ENCODE measurements at places on chromosomes 3 and 15.
A peak's percentile ranks its signal among the peaks of the same experiment; 100 is the strongest.

- DNase-seq, result peak; percentile 58
These were observed 2.0 kb downstream of the ANKRD28 start for GRCh38 chr3:15795651-15796308.

DNA sequence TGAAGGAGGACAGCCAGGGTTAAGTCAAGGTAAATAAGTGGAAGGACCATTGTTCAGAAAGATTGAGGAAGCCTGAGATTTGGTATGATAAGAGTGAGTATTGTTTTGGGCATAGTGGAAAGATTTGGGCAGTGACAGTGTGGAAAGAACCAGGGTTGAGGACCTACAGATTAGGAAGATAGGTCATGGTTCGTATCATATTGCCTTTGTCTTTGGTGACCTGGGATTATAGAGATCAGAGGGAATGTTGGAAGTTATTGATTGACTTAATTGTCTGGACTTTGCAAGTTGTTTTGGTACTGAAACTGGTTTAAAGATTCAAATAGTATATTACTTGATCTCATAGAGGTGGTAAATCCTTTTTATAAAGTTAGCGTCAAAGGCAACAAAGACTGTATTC lies 23.1 kb upstream of the MGA start:
- no peak for DNase-seq

DNA sequence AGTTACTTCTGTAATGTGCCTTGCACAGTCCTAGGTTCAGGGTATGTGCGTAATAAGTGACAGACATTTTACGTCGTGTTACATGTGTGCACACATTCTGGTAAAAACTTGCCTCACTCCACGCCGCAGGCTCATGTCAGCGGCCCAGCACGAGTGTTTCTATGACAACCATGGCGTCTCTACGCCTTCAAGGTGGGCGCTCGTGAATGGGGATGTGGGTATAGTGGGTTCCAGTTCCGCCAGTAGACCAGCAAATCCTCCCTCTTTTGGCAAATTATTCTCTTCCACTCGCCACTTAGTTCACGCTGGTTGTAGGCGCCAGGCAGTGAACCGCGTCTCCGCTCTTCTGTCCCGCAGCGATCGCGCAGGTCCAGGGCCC lies 40.3 kb downstream of the CHST14 start:
- DNase-seq, result no peak

DNA sequence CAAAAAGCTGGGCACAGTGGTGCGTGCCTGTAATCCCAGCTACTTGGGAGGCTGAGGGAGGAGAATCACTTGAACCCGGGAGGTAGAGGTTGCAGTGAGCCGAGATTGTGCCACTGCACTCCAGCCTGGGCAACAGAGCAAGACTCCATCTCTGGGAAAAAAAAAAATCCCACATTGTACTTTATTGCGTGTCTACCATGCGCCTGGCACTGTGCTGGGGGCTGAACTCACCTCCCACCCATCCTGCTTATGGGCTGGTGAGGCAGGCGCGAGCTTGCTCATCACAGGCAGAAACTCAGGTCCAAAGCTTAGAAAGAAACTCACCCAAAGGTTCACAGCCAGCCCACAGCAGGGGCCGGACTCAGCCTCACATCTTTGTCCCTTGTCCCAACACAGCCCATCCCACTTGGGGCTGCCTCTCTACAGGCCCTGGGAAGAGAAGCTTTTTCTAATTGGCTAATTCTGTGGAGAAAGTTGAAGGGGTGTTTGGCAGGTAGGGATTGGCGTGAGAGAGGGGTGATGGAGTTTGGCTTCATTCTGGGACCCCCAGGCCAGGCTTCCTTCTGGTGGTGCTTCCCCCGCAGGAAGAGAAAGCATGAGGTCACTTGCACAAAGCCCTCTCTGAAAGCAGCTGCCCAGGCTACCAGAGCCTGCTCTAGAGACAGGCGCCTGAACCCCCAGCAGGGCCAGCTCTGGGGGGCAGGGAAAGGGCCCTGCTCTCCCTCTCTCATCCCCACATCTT lies 122.6 kb upstream of the SMAD3 start:
- no peak for DNase-seq

DNA sequence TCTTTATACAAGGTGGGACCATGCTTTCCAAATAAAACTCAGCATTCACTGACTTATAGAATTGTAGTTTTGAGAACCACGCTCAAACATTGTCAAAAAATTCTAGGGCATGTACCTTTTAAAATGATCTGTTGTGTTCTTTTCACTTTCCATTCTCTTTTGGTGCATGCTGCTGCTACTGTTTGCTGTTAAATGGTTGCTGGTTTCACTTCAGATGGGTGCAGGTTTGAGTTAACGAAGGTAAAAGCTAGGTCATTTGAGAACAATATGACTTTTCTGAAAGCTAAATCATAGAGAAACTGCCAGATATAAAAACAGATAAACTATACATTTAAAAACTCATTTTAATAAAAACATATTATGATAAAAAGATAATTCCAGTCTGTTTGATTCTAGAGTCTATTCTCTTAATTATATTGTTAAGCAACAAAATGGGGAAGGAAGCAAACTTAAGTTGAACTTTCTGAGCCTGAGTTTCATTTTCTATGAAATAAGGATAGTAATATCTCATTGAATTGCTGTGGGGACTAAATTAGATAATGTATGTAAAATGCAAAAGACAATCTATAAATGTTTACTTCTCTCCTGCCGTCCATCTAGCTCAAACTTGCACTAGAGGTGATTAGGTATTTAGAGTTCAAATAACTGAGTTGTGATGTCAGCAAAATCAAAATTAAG lies 82.4 kb downstream of the OXSM start:
- no peak for DNase-seq

DNA sequence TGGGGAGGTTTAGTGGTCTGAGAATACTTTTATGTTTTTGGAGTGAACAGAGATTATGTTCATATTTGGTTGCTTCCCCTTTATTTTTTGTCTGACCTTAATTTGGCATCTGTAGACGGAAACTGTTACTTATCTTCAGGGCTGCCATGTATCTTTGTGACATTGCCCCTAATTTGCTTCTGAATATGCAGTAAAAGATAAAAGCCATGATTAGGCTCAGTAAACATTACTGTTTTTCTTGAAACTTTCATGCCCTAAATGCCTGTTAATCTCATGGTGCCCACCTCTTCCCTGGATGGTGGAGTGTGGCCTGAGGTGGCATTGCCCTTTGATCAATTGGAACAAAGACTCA lies 106.7 kb downstream of the C3orf70 start:
- DNase-seq, result no peak

DNA sequence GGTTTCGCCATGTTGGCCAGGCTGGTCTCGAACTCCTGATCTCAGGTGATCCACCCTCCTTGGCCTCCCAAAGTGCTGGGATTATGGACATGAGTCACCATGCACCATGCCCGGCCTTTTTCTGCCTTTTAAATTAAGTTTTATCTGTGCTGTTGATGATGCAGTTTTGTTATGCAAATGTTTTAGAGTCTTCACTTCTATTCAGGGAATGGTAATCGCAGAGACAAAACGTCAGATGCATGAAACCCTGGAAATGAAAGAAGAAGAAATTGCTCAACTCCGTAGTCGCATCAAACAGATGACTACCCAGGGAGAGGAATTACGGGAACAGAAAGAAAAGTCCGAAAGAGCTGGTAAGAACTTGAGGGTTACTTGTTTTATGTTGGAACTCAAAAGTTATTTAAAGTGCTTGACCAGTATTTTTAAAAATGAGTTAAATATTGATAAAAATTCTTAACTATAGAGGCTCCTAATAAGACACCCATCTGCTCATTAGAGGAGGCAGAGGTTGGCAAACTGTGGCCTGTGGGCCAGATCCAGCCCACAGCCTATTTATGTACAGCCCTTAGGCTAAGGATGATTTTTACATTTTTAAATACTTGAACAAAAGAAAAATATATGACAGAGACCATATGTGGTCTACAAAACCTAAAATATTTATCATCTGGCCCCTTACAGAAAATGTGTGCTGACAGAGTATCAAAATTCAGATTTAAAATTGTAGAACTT lies 127.8 kb upstream of the LRRFIP2 start:
- no peak for DNase-seq

- peak; percentile 22 for DNase-seq
These were observed 777 bp downstream of the GPR160 start for GRCh38 chr3:170038434-170039110.

DNA sequence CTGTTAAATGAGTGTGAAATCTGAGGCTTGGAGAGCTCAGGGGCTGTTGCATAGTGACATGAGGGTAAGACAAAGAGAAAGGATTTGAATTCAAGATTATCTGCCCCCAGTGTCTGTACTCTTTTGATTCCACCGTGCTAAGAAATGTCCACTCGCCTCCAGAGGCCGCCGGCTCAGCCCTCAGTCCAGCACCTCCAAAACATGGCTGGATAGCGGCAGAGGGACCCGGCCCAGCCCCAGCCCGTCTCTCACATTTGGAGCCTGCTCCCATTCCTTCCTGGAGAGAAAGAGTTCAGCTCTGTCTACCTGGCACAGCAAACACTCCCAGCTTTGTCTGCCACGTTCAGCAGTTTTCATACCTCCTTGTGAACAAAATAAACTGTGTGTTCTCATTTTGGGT lies 84.8 kb upstream of the IQSEC1 start:
- no peak for DNase-seq

DNA sequence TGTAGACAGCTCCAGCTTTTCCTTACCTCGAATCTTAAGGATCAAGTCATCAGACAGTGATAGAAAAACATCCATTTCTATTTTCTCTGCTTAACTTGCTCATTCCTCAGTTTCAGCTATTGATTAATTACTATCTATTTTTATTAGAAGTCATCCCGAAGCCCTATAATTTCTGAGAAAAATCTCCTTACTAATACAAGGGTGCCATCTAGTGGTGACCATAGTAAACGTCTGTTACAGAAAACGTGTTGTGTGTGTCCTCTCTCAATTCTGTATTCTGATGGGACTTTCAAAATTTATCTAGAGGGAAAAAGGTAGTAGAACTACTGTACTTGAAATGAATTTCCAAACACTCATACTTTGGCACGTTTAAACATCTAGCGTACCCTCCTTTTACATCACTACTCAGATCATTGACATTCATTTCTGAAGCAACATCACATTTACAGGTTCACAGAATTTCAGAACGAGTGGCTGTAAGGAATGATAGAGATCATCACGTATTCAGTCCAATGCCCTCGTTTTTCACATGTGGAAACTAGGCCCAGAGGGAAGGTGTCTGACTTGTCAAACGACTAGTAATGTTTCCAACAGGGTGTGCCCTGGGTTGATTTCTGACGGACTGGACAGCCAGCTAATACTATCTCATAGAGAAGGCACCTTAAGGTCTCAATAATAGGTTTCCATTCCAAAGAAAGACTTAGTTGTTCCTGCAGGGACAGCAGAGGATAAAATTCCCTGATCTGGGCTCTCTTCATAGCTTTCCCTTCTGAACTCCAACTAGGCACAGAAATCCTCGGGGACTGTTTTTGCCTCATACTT lies 25.6 kb downstream of the HACD2 start:
- DNase-seq, result peak; percentile 63

- DNase-seq, result no peak
These were observed 226.5 kb upstream of the PROK2 start for GRCh38 chr3:72011485-72011884.

DNA sequence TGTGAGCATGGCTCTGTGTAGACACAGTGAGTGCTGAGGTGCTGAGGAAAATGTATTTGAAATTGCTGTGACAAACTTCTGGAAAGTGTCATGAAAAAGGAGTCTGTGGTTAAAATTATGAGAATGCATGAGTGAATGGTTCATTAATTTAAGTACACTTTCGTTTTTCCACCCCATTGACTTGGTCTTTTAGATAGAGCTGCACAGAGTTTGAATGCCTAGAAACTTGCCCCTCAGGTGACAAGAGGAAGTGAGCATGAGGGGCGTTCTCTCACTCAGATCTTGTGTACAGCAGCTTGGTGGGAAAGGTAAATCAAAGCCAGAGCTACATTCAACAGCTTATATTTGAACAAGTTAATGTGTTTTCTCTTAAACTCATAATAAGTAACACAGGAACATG lies 296.8 kb downstream of the WDR72 start:
- DNase-seq, result no peak

DNA sequence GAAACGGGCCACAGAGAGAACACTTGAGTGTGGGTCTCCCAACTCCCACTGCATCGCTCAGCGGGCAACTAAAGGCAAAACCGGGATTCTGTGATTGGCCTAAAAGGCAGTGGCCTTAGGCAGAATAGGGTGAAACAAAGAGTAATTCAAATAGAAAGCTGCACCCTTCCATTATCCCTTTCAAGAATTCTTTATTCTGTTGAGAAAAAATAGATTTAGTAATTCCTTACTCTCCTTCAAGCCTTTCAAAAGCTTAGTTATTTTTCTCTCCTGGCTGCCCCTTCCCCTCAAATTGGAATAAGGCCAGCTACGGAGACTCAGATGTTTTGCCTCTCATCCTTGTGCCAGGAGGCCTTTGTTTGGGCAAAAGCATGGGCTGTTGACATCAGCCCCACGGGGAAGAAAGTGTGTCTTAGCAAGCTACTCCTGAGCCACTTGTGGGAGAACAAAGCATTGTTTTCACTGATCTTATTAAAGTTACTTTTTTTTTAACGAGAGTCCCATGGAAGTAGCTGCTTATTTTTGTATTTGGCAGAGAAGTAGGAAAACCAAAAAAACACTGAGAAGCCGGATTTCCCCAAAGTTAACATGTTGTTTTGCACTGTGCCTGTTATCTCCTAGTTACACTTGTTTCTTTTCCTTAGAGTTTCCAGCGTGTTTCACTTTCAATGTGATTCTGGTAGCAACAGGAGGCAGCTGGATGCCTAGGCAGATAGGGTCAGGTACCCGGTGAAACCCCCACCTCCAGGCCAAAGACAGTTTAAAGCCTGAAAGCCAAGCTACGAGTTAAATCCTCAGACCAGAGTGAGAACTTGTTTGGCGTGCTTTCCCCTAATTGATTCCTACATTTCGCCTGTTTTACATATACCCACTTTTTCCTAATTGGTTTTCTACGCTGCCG lies 2.2 kb downstream of the ST6GAL1 start:
- DNase-seq, result peak; percentile 60

GRCh38 chr3:49899815-49900214 lies 3.9 kb downstream of the MST1R start:
- DNase-seq, result no peak

- DNase-seq, result no peak
These were observed 12.8 kb upstream of the MAGEF1 start for GRCh38 chr3:184724699-184725098.

DNA sequence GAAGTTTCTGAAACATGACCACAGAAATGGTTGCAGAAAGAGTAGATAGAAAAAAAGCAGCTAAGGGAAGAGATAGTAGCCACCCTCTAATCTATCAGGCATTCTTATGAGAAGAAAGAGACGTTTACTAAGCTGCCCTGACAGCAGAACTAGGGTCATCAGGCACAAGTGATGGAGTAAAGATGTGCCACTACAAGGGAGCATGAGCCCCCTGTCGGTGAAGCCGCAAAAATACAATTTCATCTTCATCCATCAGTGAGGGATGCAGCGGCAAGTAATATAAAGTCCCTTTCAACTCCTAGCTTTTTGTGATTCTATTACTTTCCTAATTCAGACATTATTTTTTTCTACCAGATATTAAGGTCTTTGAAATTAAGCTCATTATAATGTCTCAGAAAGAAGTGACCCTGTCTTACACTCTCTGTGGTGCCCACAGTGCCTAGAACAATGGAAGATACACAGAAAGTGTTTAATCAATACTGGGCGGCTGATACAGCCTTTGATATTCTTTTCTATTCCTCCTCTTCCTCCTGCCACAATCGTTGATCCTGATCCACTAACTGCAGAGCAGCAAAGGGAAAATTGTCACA lies 651.6 kb downstream of the NTRK3 start:
- DNase-seq, result no peak

Measured in muscle of back (tissue), 13 donors.